Fibroblast of skin of left quadriceps (primary cell): ENCODE measurements at places on chromosomes 4 and X.
A peak's percentile ranks its signal among the peaks of the same experiment; 100 is the strongest.

- DNase-seq, result no peak
These were observed 1617.5 kb upstream of the TENM3 start for GRCh38 chr4:180625653-180626052.

DNA sequence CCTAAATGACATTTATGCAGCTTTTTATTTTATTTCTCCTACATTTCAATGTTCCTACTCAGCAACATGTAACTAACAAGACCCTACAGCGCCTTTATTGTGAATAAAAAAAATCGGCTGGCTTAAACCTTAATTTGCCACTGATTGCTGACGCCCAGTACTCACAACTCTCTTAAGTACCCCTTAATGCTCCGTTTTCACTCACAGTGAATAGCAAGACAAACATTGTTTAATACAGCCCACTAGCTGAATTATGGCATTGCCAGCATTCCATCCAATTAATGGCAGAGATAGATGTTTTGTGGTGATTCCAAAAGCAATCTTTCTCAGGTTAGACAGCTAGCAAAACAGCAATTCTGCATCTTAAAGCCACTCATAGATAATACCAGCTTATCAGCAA is 61.1 kb downstream of the PPARGC1A start:
- DNase-seq, result no peak

GRCh38 chr4:74675673-74676279 is 118.5 kb downstream of the BTC start:
- DNase-seq, result peak; percentile 38

DNA sequence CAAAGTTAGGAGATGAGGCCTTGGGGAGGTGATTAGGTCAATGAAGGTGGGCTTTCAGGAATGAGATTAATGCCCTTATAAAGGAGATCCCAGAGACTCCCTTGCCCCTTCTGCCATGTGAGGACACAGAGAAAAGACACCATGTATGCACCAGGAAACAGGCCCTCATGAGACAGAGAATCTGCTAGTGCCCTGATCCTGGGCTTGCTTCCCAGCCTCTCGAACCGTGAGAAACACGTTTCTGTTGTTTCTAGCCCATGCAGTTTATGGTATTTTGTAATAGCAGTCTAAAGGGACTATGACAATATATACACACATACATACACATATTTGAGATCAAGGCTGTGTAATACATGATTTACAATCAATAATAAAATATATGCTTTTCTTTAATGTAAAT is 41.4 kb upstream of the ENPP6 start:
- no peak for DNase-seq

DNA sequence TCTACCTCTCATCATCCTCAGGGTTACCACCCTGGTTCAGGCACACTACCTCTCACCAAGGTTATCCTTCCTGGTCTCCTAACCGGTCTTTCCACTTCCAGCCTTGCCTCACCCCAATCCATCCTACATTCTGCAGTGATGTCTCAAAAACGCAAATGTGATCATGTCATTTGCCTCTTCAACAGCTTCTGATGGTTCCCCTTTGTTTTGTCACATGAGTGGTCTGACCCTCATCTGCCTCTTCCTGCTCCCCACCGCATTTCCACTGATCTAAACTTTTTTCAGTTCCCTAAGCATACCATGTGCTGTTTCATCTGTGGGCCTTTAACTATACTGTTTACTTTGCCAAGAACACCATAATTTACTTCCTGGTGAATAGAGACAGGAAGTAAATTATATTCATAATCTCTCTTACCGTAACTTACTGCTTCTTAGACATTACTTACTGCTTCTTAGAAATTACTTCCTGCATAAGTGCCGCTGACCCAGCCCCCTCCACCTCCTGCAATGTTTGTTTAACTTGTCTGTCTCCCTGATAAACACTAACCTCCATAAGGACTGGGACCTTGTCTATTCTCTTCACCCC is 27.1 kb upstream of the NSUN7 start:
- DNase-seq, result no peak

DNA sequence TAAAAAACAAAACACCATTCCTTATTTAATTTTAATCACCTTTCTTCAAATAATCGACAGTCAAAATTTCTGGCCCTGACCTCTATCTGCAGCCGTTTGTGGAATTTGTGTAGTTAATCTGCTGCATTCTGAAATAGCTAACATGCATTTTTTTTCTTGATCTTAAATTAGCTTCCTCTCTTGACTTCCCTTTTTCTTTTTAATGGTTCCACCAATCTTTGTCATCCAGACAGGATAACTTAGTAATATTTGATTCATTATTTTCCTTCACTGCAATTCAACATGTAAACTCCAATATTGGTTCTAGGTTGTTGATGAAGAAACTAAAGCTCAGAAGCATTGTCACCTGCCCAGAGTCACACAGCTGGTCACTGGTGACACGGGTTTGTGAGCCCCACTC is 77.3 kb downstream of the ARHGAP10 start:
- no peak for DNase-seq

DNA sequence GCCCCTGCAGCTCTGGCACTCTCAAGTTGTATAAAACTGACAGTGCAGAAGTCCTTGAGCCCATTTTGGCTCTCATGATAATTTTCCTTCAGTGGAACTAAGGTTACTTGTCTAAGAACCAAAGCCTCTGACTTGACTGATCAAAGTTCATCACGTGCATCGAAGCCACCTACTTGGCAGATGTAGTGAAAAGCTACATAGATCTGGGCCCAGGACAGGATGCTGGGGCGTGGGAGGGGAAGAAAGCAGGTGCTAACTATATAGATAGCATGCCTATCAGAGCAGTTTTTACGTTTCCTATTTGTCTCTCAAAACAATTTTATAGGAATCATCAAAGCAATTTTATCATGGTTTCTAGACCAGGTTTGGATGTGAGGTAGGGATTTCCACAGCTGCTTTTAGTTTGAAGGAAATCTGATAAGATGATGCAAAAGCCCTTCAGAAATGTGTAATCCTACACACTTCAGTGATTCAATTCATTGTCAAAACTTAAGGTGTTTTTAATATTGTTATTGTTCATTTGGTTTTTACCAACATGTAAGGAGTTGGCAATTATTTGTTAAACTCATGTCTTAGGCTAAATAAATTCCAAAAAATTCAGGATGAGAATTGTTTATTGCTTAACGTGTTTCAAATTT is 1.2 kb upstream of the CD40LG start:
- no peak for DNase-seq

GRCh38 chr4:100190643-100191600 is 654 bp upstream of the DDIT4L start:
- DNase-seq, result no peak

DNA sequence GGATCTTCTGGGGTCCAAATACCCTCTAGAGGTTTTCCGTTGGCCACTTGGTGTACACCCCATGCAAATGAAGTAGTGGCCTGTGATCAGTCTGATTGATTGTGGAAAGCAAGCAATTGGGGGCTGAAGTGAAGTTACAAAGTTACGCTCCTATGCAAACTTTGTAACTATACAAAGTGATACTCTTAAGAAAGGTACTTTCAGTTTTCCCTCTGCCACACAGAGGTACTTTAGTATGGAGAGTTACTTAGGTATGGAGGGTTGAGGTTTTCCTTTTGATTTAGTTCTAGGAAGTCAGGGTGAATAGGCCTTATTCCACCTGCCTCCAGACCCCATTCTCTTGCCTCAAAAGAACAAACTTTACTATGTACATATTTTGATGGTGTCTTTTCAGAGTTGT is 28.7 kb downstream of the STAG2 start:
- no peak for DNase-seq

DNA sequence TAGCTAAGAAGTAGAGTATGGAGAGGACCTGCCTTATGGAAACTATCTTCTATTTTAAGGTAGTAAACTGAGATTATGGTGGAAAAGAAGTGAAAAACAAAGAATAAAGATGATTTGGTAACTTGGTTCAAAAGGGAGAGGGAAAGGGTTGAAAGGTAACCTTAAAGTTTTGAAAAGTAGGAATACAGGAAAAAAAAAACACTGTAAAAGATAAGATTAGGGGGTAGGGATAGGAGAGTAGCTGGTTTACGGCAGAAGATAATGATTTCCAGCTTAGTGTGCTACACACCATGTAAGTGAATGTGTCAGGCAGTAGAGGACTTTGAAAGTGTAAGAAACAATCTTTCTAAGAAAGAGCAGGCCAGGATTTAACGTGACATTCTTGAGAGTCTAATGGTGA is 35.3 kb downstream of the FAM13A start:
- no peak for DNase-seq

GRCh38 chr4:118307643-118308042 is 45.2 kb downstream of the PRSS12 start:
- DNase-seq, result no peak

DNA sequence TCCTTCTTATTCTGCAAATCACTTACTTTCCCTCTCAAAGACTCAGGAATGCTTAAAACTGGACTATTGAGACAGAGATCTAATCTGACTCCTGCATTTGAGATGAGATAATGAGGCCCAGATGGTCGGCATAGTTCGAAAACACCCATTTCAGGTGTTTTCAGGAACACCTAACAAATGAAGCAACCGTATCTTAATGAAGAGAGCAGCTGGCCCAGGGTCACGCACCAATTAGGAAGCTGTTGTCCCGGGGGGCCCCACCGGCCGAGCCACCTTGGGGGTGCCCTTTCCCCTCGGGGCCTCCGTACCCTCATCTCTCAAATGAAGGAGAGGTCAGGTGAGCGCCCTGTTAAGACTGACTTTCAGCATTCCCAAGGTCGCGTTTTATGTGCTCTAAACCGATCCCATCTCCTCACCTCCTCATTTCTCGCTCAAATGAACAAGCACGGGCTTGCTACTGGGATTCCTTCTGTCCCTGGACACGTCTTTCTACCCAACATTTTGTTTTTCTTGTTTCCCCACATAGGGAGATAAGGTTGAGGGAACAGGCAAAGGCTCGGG is 824 bp downstream of the LRPAP1 start:
- DNase-seq, result no peak

- DNase-seq, result peak; percentile 21
These were observed 90.8 kb downstream of the COL25A1 start for GRCh38 chr4:109211671-109212070.

- peak; percentile 83 for DNase-seq
These were observed 118.2 kb upstream of the STX18 start for GRCh38 chr4:4659871-4660651.

DNA sequence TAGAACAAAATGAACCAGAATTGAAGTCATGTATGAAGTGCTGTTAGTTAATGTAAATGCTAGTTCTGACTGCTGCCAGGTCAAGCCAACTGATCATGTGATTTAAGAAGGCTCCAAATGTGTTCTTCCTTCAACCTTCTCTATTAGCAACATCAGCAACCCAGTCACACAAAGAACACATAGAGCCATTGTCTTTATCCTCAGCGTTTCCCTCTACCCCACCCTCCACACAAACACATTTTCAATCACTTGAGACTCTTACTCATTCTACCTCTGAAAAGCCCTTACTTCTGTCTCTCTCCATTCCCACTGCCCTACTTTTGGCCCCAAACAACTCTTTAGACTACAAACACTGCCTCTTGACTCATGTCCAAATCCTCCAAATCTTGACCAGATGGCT is 89.7 kb upstream of the KDR start:
- DNase-seq, result no peak

GRCh38 chr4:94181815-94182214 is 25.9 kb upstream of the SMARCAD1 start:
- DNase-seq, result no peak

GRCh38 chr4:24514808-24515207 is 69.5 kb downstream of the DHX15 start:
- DNase-seq, result no peak

DNA sequence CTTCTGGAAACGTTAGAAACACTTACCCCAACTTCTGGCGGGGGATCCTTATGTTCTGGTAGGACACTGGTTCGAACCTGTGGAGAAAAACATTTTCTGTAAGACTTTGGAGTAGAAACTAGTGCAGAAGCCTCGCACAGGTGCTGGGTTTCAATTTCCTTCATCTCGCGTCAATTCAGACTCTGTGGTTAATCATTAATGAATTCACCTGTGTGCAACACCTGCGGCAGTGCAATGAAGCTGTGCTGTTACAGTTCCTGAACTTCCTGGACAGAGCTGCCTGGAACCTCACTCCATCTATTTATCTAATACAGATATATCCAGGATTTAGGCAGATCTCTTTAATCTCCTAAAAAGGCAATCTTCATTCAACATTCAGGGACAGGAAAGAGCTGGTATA is 531.4 kb downstream of the INPP4B start:
- DNase-seq, result no peak

DNA sequence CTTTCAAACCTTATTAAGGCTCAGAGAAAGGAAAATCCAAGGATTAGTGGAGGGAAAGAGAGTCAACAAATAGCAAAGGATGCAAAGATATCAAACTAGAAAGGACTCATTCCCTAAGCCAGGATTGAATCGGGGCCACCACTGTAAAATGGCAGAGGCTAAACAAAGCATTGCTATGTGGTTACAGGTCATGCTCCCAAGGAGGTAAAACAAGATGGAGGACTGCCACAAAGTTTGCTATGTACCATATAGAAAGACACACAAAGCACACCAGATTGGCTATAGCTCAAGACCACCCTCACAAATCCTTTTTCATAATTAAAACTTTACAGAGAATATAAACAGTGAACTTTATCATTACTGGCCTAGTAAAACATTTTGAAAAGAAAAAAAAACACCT is 25.9 kb upstream of the PASD1 start:
- no peak for DNase-seq

GRCh38 chr4:33724685-33725084 is 2519.6 kb downstream of the ARAP2 start:
- DNase-seq, result no peak

DNA sequence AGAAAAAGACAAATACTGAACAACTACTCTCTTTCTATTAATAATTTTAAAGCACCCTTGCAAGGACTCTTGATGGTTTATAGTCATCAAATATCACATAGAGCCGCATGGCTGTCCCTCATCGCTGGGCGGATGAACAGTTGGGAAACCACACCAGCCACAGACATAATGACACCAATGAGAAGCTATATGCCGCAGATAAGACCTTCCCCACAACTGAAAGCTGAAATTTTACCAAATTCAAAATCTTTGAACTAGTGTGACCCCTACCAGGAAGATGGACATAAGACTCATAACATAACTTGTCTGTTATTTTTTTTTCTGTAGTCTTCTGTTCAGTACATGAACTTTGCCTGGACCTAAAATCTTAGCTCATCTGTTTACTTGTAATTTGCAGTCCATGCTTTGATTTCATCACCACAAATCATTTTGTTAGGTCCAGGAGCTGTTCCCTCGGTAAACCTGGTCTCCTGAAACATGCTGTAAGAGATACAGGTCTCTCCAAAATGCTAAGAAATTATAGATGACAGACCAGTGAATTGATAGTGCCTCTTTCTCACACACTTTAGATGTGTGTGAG is 157.3 kb upstream of the RAPGEF2 start:
- DNase-seq, result no peak

GRCh38 chrX:143601809-143602208 is 34.1 kb downstream of the SLITRK4 start:
- no peak for DNase-seq
